Fibroblast of the conjunctiva (primary cell): ENCODE measurements at places on chromosomes 2 and 18.

DNA sequence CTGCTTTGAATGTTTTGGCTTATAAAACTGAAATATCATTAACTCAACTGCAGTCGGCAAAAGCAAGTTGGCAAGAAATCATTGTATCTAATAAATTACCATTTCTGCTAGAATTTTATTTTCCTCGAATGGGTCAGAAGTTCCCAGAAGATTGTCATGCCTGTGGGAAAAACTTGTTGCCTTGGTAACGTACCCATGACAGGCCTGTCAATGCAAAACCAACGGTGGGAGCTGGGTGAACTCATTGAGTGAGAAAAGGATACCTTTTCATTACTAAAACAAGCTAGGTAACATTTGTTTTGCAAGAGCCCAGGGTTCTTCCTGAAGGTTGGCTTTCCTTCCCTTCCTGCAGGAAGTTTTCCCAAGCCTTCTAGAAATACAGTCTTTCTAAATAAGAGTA, 9.5 kb downstream of the PLB1 start:
- DNase-seq: no peak

DNA sequence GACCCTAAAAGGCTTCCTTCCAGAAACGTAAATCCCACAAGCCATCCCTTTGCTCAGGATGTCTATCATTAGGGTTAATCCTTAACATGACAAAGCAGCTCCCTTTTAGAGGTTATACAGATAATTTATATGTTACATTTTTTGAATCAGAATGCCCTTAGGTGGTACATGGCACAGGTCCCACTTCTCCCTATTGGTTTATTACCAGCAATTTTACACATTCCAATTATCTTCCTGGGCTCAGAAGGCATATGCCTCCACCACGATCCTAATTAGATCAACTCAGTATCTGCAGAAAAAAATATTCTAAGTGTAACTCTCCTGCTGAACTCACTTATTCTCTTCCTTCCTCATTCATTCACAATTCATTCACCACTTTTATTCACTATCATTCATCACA, 507.0 kb upstream of the MAP2 start:
- DNase-seq: no peak

- no peak for DNase-seq
Observed at GRCh38 chr2:114082731-114083433, 193.0 kb downstream of the ACTR3 start.

- DNase-seq: no peak
Observed at GRCh38 chr2:109217362-109218086, 88.5 kb downstream of the SH3RF3 start.

DNA sequence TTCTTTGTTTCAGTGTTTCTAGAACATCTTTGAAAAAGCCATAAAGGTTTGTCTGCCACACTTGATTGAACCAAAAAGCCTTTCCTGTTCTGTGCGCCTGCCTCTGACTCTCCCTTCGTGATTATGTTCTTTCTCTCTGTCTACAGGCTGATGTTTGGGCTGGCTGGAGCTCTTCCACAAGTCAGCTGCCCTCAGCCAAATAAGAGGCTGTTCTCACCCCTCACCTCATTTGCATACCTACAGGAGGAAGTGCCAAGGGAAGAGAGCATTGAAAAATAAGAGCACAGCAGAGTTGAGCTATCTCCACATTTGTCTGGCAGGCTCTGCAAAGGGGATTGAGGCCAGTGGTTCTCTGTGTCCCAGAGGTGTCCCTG, 15.8 kb downstream of the INPP5D start:
- DNase-seq: no peak

GRCh38 chr18:21192308-21192624, 49.8 kb upstream of the GREB1L start:
- DNase-seq: no peak

DNA sequence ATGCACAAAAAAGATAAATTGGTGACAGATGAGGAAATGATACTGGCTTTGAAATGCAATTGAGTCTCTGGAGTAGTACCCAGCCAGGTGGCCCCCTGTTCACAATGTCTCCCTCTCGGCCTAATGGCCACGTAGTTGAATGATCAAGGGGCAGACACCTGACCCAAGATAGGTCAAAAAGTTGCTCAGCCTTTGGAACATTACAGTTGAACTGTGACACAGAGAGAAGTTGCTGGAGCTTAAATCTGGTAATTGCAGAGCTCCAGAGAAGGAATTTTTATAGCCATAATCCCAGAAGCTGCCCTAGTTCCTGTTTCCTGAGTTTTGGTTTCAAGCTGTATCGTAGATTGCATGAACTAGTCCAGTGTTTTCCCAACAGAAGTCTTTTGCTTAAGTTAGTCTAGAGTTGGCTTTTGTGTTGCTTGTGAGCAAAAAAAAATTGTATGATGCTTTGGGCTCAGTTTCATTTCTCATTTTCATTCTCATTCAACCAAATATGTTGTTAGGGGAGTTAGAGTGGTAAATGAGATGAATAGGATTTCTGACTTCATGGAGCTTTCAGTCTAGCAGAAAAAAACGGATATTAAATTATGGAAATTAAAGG, 117.9 kb downstream of the CSRNP3 start:
- no peak for DNase-seq

GRCh38 chr2:237511885-237512405, 24.9 kb downstream of the MLPH start:
- DNase-seq: no peak

- no peak for DNase-seq
Observed at GRCh38 chr18:55351980-55352714, 235.8 kb downstream of the TCF4 start.

- DNase-seq: no peak
Observed at GRCh38 chr2:70330476-70330875, 28.6 kb upstream of the FAM136A start.

- no peak for DNase-seq
Observed at GRCh38 chr2:129912066-129912820, 67.2 kb upstream of the RAB6C start.

- DNase-seq: no peak
Observed at GRCh38 chr2:67891642-67892041, 171.2 kb downstream of the C1D start.

GRCh38 chr18:62672600-62672999, 42.7 kb upstream of the PHLPP1 start:
- DNase-seq: no peak

GRCh38 chr2:26300234-26300925, 45.6 kb upstream of the SELENOI start:
- DNase-seq: no peak

DNA sequence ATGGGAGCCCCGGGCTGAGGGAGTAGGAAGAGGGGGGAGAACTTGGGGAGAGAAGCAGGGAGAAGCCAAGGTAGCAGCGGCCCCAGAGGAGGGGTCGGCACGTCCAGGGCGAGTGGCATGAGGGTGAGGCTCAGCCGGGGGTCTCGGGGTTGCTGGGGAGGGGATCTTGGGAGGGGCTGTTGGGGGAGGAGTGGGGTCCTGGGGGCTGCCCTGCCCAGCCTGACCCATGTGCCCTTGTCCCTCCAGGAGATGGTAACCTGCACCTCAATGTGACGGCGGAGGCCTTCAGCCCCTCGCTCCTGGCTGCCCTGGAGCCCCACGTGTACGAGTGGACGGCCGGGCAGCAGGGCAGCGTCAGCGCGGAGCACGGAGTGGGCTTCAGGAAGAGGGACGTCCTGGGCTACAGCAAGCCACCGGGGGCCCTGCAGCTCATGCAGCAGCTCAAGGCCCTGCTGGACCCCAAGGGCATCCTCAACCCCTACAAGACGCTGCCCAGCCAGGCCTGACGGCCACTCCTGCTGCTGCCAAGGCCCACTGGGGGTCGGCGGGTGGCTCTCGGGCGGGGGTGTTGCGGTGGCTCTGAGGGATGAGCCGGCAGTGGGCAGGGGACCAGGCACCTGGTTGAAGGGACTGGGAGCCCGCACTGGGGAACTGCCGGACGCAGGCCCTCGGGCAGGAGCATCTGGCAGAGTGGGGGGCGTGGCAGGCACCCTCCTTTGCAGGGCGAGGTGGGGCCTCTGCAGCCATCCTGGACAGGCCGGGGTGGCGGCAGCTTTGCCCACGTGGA, 9.0 kb upstream of the GAL3ST2 start:
- no peak for DNase-seq

- no peak for DNase-seq
Observed at GRCh38 chr18:48923746-48924629, 26.8 kb downstream of the SMAD7 start.

GRCh38 chr2:44582363-44583008, 220.7 kb downstream of the CAMKMT start:
- no peak for DNase-seq

GRCh38 chr18:51171625-51172259, 25.7 kb downstream of the MEX3C start:
- no peak for DNase-seq

- DNase-seq: no peak
Observed at GRCh38 chr2:205969584-205969983, 116.4 kb downstream of the INO80D start.

GRCh38 chr2:95328358-95329125, 31.4 kb downstream of the KCNIP3 start:
- DNase-seq: no peak

DNA sequence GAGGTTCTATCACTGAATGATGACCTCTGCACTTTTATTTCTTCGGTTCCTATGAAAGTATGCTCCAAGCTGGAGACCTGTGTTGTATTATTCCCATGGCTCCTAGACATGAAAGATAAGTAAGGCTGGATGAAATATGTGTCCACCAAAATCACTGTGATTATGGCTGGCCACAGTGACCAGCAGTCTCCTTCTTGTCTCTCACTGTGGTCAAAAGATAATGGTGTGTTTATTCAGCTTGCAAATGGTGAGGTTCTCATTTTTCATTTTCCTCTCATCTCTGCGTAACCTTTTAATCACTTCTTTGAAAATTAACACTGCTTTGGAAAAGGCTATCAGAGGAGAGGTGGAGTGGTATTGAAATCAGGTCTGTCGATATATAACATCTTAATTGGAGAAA, 107.8 kb upstream of the DAPL1 start:
- DNase-seq: no peak

DNA sequence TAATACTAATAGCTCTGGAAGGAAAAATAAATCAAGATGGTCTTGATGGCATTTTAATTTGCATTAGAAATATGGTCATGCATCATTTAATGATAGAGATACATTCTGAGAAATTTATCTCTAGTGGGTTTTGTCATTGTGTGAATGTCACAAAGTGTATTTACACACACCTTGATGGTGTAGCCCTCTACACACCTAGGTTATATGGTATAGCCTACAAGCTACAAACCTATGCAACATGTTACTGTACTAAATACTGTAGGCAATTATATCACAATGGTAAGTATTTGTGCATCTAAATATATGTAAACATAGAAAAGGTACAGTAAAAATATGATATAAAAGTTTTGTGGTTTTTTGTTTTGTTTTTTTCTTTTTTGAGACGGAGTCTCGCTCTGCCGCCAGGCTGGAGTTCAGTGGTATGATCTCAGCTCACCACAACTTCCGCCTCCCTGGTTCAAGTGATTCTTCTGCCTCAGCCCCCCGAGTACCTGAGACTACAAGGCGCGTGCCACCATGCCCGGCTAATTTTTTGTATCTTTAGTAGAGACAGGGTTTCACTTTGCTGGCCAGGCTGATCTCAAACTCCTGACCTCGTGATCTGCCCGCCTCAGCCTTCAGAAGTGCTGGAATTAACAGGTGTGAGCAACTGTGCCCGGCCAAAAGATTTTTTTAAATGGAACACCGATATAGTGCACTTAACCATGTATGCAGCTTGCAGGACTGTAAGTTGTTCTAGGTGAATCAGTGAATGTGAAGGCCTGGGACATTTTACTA, 83.7 kb upstream of the UBXN4 start:
- DNase-seq: no peak

DNA sequence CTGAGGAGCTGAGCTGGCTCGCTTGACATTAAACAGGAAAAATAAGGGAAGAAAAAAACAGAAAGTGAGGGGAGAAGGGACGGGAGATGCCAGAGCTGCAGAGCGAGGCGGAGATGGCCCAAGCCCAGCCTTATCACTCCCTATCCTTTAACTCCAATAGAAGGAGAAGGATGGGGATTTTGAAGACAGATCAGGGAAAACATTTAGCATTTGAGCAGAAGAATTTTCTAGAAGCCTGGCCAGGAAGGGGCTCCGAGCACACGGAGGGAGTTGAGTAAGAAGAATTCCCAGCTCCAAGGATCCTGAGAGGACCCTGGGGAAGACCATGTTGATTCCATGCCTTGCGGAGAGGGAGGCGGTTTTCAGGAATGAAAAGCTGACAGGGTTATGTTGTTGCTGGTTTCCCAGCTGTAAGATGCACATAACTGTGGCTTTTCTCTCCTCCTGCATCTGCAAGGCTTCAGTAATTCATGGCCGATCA, 35.6 kb downstream of the TWIST2 start:
- no peak for DNase-seq

DNA sequence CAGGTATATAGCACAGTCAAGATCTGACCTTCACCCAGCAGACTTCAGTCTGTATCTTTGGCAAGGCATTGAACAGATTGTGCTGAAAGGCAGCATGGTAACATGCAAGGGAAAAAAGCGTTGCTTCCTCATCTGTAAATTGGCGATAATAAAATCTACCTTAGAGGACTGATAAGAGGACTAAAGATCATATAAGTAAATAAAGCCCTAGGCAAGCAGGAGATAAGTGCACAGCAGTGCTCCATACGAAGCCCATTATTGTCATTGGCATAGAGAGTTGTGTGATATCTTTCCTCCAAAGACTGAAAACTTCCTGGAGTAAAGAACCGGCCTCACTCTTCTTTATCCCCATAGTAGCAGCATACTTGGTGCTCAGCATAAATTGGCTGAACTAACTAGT, 162.6 kb downstream of the ANKRD44 start:
- DNase-seq: no peak

GRCh38 chr18:74905247-74905646, 303.7 kb downstream of the PTGR3 start:
- DNase-seq: no peak
